ENCODE measurements at places on chromosomes 5 and 9.

DNA sequence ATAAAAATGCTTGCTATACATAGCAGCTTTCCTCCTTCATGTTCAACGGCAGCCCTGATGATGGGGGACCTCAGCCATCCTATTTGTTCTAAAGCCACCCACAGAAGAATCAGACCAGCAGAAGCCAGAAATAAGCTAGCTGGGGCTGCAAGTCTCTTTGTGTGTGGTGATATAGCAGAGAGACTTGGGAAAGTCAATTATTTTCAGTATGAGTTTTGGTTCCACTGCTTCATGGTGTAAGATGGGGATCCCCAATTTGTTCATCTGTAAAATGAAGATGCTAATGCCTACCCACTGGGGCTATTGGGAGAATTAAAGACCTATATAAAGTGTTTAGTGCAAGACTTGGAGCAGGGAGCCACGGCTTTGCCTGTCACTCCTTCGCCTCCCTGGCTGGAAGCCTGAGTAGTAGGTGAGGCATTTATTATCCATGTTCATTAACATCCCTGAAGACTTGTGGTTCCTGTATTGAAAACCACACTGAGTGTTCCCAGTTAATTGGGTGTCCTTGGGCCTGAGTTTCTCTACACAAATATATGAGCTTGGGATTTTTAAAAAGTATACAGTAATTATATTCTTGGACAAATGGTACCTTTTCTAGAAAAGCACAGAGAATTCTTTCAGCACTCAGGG lies 210.1 kb upstream of the SLC24A2 start:
- no peak for DNase-seq

DNA sequence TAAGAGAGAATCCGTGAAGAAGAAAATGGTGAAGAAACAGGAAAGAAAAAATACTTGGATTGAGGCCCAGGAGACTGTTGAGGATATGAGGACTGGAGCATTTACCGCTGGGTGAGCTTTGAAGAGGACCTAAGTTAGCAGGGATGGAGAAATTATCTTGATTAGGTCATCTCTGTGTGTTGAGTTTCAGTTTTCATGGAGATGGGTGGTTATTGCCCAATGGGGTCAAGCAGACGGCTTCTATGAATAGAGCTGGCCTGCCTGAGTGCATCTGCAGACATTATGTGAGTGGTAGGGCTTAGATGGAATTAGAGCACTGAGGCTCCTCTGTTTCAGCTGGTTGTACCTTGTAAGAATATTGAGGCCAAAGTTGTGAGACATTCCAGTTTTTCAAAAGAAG lies 245.4 kb upstream of the FBXL7 start:
- DNase-seq = no peak

DNA sequence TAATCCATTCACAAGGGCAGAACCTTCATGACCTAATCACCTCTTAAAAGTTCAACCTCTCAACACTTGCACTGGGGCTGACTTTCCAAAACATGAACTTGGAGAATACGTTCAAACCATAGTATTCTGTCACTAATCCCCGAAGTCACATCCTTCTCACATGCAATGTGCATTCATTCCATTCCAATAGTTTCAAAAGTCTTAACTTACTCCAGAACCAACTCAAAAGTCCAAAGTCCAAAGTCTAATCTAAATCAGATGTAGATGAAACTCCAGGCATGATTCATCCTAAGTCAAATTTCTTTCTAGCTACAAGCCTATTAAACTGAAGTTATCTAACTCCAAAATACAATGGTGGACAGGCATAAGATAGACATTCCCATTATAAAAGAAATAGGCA lies 21.7 kb upstream of the ADAMTSL1 start:
- DNase-seq = no peak

- no peak for DNase-seq
These were observed 797.2 kb downstream of the EFNA5 start for GRCh38 chr5:106873568-106873967.

- no peak for DNase-seq
These were observed 6.5 kb downstream of the ERGIC1 start for GRCh38 chr5:172840432-172841154.

DNA sequence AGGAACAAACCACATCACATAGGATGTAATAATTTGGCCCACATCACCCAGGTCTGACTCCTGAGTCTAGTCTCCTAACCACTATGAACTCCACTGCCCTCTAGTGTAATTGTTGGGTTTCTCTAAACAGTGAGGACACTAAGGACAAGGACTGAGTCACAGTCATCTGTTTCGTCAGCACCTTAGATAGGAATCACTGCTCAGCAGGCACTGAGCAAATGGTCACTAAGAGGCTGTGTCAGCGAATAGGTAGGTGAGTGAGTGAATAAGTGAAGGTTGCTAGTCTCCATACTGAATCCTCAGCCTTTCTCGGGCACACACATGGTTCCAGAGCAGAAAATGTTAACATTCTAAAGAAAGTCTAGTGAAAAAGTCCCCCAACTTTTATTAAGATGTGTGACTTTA lies 278.6 kb downstream of the SPOCK1 start:
- DNase-seq = no peak

DNA sequence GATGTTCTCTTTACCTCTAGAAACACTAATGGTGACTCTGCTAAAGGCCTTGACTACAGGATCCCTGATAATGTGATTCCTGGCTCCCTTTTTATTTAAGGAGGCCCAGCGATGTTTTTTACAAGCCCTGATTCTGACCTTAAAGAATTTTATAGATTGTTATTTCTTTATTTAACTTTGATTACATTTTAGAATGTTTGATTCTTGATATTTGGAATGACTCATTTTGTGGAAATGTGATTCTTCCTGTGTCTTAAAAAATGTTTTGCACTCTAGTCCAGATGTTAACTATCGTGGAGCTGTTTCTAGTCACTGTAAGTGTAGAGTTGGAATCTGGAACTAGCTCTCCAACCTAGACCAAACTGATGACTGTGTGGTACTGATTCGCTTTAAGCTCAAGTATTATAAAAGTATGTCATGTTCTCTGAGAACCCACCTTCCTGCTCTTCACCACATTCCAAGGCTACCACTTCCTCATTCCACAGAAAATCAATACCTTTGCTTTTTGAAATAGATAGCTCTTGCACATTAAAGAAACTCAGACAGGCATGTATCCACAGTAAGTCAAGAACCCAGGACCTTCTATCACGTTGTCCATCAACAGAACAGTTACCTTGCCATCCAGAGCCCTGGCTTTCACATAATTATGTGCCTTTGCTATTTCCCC lies 65.2 kb downstream of the JMY start:
- DNase-seq = no peak

GRCh38 chr9:37936965-37937364 lies 33.0 kb upstream of the SLC25A51 start:
- no peak for DNase-seq

- no peak for DNase-seq
These were observed 17.5 kb downstream of the TLE1 start for GRCh38 chr9:81671880-81672280.

- DNase-seq = no peak
These were observed 59.2 kb downstream of the WNK2 start for GRCh38 chr9:93243112-93243511.

- no peak for DNase-seq
These were observed 20.5 kb downstream of the NEURL1B start for GRCh38 chr5:172661526-172661925.

GRCh38 chr5:55176176-55176818 lies 3.3 kb upstream of the CDC20B start:
- no peak for DNase-seq

DNA sequence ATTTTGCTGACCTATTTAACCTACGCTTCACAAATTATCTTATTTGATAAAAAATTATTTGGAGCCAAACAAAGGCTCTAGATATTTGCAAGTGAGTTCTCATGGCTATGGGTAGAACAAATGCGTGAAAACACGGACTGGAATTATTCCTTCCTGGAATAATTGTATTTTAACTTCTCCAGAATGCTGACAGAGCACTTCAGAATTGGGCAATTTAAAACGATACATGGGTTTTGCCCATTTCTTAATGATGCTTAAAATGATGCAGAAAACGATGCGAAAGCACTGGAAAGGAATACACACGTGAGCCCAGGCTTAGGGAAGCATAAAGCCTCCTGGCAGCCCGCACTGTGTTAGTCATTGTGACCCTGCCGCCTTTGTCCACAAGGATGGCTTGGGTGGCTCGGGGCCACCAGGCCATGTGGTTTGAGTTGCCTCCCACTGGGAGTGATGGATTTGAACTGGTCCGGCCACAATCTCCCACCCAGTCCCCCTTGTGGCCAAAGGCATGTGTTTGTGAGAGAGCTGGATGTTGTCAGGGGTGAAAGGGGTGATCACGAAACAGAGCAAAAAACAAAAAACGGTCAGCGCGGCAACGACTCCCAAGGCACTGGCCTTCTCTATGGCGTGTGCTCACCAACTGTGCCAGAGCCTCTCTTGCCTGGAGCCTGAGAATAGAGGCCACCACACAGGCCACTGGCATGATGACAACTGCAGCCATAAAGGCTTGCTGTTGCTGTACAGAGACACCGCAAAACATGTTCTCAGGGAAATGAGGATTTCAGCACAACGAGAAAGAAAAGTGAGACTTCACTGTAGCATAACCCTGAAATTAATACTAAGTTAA lies 234.2 kb upstream of the ADAMTS16 start:
- DNase-seq = no peak

- DNase-seq = no peak
These were observed 174.6 kb upstream of the GRAMD2B start for GRCh38 chr5:126248611-126249010.
